ENCODE measurements at places on chromosomes 1 and 21.

DNA sequence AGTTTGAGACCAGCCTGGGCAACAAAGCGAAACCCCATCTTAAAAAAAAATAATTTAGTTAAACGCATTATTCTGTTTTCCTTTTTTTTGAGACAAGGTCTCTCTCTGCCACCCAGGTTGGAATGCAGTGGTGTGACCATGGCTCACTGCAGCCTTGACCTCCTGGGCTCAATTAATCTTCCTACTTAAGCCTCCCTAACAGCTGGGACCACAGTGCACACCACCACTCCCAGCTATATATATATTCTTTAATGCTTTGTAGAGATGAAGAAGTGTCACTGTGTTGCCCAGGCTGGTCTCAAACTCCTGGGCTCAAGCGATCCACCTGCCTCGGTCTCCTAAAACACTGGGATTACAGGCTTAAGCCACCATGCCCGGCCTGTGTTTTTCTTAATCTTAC lies 7.7 kb upstream of the KLF17 start:
- DNase-seq = no peak

- no peak for DNase-seq
Measured at GRCh38 chr21:36892201-36892600, 74.3 kb downstream of the HLCS start.

DNA sequence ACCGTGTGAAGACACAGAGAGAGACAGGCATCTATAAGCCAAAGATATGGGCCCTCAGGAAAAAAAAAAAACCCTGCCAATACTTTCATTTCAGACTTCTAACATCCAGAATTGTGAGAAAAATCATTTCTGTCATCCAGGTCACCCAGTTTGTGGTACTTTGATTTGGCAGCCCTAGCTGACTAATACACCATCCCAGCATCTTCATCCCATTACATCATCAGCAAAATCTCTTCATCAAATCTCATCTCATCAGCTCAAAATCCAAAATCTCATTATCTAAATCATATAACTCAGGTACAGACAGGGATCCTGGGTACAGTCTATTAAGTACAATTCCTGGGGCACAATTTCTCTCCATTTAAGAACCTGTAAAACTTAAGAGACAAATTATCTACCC lies 51.9 kb upstream of the GJA8 start:
- no peak for DNase-seq

- DNase-seq = no peak
Measured at GRCh38 chr1:212559929-212560328, 48.6 kb upstream of the ATF3 start.

GRCh38 chr1:241081473-241081872 lies 275.5 kb downstream of the RGS7 start:
- DNase-seq = no peak

Data from activated gamma-delta T cell treated with Interleukin-2 at 50 U/mL for 16 hours (primary cell).